ENCODE measurements at places on chromosomes 11 and 22.

- DNase-seq: no peak
These were observed 106.2 kb downstream of the PKNOX2 start for GRCh38 chr11:125270711-125271110.

GRCh38 chr11:19441752-19442553 lies 201.2 kb upstream of the E2F8 start:
- no peak for DNase-seq

DNA sequence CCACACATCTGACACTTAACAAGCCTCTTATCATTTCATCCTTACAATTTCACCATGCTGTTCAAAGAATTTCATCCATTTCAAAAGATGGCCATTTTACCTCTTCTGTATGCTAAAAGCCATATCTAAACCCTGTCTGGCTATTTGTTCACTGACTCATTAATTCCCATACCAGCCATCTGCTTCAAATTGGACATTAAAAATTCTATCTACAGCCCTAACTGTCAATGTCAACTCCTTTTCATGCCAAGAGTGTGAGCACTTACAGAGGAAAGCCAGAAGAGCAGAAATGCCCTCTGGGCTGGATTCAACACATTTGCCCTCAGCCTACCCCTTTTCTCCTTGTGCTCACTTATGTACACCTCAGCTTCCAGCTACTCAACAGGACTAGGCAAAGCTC lies 59.2 kb downstream of the SYTL2 start:
- no peak for DNase-seq

GRCh38 chr11:7281809-7282208 lies 30.1 kb downstream of the SYT9 start:
- no peak for DNase-seq

DNA sequence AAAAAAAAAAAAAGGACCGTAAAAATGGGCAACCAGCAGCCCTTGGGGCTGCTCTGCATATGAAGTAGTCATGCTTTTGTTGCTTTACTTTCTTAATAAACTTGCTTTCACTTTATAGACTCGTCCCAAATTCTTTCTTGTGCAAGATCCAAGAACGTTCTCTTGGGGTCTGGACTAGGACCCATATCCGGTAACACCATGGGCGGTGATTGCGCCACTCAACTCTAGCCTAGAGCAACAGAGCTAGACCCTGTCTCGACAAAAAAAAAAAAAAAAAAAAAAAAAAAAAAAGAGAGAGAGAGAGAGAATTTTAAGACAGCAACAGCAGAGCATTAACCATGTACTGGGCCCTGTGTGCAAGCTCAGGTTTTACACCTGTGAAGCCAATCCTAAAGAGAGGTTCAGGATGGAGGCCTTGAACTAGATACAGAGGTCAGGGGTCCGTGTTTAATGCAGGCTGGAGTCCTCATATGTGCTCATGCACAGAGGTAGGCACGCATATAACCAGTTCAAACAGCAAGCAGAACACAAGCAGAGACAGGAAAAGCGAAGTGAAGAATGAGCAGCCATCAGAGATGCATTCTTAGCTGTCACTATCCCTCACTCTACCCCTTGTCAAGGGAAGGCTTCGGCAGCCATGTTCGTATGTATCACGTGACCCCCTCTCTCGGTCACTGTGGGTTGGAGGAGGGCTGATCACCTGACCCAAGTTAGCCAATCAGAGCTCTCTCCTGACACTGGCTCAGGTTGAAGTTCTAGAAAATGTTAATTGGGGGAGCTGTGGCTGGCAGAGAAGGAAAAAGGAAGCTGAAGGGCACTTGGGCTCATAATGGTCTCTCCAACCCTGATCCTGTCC lies 16.7 kb upstream of the SYT12 start:
- DNase-seq: no peak

DNA sequence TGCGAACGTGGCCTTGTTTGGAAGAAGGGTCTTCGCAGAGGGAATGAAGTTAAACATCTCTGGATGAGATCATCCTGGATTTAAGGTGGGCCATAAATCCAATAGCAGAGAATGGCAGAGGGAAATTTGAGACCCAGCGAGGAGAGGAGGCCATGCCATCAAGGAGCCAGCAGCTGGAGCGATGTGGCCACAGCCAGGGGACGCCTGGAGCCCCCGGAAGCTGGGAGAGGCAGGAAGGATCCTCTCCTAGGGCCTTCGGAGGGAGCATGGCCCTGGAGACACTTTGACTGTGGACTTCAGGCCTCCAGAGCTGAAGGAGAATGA lies 22.1 kb downstream of the ANO1 start:
- no peak for DNase-seq

- DNase-seq: no peak
These were observed 72.3 kb upstream of the TP53I11 start for GRCh38 chr11:45023065-45023365.

DNA sequence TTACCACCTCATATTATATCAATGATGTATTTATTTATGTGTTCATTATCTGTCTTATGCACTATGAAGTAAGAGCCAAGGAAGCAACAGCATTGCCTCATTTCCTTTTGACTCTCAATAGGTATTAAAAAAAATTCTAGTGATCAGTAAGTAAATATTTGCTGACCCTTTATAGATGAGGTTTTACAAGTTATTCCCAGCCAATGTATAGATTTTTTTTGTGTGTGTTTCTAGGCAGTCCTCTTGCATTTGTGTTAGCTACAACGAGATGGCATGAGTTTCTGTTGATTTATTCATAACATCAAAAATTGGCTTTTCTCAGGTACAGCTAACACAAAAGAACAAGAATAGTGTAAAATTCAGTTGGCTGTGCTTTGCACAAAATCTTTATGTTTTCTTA lies 4.7 kb downstream of the OR1S2 start:
- DNase-seq: no peak

DNA sequence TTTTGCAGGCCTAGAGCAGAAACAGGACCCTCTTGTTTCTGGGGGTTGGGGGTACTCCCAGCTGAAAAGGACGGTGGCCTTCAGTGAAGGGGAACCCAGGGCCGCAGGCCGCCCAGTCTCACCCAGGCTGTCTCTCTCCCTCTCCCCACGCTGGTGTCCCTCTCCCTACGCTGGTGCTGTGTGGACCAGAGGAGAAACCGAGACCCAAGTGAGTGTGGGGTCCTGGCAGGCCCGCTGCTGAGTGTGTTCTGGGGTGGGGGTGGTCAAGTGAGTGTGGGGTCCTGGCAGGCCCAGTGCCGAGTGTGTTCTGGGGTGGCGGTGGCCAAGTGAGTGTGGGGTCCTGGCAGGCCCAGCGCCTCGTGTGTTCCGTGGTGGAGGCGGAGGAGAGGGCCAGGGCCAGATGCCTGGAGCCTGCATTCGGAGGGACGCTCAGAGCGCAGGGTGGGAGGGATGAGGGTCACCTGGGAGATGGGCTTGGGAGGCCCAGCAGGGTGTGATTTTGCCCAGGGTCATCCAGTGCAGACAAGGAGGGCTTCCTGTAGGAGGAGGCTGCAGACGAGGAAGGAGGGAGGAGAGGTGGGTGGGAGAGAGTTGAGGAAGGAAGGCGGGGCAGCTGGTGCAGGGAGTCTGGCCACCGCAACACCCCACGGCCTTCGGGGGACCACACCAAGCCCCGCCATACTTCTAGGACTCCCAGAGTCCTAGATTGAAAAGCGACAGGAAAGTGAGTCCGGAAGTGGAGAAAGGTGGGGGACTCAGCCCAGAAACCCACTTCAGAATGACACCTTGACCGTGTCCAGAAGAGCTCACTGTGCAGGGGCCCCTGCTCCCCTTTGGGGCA lies 10.3 kb downstream of the TNNT3 start:
- DNase-seq: no peak

GRCh38 chr11:60989093-60989650 lies 17.7 kb downstream of the CD6 start:
- DNase-seq: no peak

GRCh38 chr11:66155387-66156073 lies 85.5 kb downstream of the PACS1 start:
- DNase-seq: no peak

- DNase-seq: no peak
These were observed 35.0 kb upstream of the JAM3 start for GRCh38 chr11:134033696-134034491.

DNA sequence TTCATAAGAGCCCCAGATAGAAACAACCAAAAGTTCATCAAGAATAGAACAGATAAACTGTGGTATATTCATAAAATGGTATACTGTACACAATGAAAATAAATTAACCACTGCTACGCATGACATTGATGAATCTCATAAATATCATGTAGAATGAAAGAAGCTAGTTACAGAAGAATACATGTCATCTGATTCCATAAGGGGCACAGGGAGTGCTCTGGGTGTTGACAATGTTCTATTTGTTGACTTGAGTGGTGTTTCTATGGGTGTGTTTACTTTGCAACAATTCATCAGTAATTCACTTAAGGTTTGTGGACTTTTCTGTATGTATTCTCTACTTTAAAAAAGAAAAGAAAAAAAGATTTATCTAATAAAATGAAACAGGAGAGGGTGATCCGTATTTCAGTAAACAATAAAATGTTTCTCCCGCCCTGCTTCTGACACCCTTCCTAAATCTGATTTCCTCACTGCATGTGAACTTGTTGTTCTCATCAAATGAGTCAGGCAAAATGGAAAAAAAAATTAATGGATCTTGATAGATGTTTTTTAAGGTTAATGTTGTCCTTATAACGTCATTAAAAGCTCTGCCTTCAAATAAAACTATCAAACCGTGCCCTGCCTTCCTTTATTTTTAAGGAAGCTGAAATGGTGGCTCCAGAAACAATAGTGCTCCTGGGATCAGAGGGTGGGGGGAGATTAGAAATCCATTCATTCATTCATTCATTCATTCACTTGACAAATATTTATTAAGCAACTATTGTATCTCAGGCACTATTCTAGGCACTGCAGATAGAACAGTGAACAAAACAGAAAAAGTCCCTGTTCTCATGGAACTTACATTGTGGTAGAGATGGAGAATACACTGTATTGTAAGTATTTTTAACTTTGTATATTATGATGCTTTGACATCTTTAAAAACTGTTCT lies 77.2 kb upstream of the CD44 start:
- no peak for DNase-seq

GRCh38 chr11:87712391-87712790 lies 462.9 kb downstream of the RAB38 start:
- no peak for DNase-seq

GRCh38 chr11:75565916-75566762 lies 4.1 kb downstream of the SERPINH1 start:
- no peak for DNase-seq

- DNase-seq: no peak
These were observed 115.6 kb upstream of the ZBED5 start for GRCh38 chr11:10973416-10973815.

- no peak for DNase-seq
These were observed 35.8 kb upstream of the MYRF start for GRCh38 chr11:61716478-61717285.

- no peak for DNase-seq
These were observed 8.3 kb downstream of the SMTN start for GRCh38 chr22:31089160-31090100.

GRCh38 chr11:75400146-75400865 lies 988 bp downstream of the RPS3 start:
- DNase-seq: no peak

DNA sequence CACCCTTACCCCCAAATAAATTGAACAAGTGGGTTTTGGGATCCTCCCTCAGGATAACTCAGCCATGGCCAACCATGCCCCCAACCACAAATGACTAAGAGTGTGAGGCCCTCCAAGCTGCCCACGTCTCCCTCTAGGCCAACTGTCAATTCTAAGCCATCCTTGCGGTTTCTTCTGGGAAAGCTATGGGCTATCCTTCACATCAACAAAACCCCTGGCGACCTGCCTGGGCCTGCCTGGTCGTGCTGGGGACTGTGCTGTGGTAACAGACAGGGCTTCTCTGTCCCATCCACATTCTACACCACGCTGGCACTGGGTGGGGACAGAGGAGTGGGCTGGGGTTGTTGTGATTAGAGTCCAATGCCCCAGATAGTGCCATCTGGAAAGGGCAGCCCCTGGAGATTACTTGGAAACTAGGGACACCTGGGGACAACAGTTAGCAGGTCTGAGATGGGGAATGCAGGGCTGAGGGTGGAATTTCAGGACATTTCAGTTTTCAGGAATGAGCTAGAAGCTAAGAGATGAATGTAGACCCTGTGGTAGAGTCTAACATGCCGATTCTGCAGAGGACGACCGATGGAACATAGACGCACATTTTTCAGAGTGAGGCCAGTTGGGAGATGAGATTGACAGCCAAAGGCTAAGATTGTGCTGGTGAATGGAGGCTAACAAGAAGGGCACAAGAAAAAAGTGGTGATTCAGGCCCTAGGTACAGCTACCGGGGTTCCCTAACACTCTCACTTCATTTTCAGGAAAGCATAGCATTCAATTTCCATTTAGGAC lies 131.9 kb downstream of the RASSF10 start:
- DNase-seq: no peak

GRCh38 chr11:44138286-44138685 lies 42.8 kb downstream of the EXT2 start:
- DNase-seq: no peak

- no peak for DNase-seq
These were observed 25.8 kb upstream of the DAGLA start for GRCh38 chr11:61654397-61654829.

DNA sequence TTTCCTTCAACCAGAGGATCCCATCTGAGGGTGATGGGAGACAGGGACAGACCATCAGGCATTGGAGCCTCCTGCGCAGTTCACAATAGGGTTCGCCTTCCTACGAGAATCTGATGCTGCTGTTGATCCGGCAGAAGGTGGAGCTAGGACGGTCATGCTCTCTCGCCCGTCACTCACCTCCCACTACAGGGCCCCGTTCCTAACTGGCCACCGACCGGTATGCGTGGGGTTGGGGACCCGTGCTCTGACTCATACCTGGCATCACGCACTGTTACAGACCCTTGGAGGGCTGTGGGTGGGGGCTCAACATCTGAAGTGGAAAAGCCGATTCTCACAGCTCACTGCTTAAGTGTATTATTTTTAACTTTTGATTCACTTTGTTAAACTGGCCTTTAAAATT lies 402.3 kb downstream of the BRD1 start:
- DNase-seq: no peak

- no peak for DNase-seq
These were observed 140.4 kb upstream of the TBCEL start for GRCh38 chr11:120883404-120884080.

- DNase-seq: no peak
These were observed 47.3 kb downstream of the IGF2 start for GRCh38 chr11:2091786-2092463.

DNA sequence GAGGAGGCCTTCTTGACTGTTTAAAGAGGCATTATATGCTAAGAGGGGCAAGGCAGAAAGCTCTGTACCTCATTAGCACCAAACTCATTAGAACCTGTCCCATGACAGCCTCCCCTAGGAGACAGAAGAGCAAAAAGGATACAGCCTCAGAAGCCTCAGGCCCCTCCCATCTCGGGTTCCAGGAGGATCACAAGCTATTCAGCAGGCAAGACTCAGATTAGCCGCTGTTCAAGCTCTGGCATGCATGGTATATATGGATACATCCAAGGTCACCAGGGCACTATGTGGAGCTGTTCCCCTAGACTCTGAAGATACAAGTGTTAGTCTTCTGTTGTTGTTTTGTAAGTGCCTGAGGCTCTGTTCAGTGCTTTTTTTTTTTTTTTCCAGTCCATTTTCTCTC lies 32.1 kb downstream of the ATXN10 start:
- no peak for DNase-seq

- no peak for DNase-seq
These were observed 81.5 kb downstream of the TRMU start for GRCh38 chr22:46416891-46417580.

- DNase-seq: no peak
These were observed 60.1 kb downstream of the SOX6 start for GRCh38 chr11:16296273-16296672.

- no peak for DNase-seq
These were observed 46.9 kb downstream of the MICAL2 start for GRCh38 chr11:12157241-12157661.

- no peak for DNase-seq
These were observed 48.5 kb downstream of the MS4A13 start for GRCh38 chr11:60563553-60564235.
